Activated CD8-positive, alpha-beta memory T cell treated with anti-CD3 and anti-CD28 coated beads, Interleukin-2, amount 50 U/mL, for 48 hours (primary cell): ENCODE measurements at places on chromosomes 1 and 21.

DNA sequence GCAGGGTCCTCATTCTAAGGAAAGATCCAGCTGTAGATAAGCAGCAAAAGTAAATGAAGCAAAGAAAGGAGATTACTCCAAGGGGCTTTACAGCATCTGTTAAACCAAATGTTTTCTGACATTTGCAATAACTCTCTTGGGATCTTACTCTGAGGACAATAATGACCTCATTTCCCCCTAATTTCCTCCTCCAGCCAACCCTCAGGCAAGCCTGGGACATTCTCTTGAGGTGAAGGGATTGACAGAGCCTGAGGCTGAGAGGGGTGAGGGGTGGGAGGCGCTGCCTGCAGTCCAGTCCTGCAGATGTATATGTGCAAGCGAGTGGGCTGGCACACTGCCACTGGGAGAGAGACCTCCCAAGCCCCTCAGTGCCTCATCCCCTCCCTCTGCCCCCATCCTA is 40.5 kb upstream of the NEK2 start:
- no peak for DNase-seq

DNA sequence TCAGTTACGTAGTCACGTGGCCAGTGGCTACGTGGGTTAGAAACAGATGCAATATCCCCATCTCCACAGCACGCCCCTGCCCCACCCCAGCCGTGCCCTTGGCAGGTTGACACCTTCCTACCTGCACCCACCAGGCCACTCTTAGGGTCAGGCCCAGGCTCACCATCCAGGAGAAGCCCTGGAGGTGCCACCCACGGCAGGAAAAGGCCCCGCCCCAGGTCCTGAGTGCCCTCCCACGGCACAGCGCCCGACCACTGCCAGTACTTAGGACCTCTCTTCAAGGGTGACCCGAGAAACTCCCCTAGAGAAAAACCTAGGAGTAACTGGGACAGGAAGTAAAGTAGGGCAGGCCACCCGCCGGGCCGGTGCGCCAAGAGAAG is 1.5 kb downstream of the C1orf35 start:
- DNase-seq = no peak

DNA sequence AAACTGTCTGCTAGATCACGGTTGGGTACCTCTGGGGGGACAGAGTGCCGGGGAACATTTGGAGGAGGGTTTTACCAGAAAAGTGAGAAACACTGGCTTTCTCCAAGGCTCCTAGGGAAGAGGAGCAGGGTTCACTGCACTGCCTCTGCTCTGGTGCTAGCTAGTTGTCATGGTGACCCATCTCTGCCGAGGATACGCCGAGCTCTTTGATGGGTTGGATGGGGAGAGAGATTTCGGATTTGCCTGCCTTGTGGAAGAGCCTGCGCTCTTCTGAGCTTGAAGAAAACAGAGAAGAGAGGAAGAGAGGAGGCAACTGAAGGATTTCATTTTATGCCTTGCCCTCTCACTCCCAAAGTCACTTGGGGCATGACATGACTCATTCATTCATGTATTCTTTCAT is 92.1 kb downstream of the NAV1 start:
- DNase-seq = no peak

DNA sequence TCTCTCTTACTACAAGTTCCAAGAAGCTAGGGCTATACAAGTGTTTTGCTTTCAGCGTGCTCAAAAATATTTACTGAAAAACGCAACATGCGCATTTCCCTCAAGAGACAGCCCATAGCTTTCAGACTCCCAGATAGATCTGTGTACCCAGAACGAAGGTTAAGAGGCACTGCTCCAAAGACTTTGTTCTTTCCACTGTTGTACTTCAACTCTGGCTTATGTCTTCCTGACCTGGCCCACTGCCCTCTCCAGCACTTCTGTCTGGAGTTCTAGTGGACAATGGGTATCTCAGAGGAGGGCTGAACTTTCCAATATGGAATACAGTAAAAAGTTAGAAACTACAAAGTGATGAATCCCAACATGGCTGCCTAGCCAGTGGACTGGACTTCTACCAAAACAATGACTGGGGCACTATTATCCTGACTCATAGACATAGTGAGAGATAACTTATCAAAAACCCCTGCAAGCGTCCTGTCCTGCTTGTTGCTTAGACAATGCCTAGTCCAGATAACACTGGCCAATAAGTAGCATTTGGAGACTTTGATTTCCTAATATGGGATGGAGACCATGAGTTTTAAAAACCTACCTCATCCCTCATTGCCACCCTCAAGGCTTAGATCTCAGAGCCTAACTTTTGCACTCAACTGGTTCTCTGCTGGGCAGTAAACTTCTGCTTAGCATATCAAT is 8.8 kb upstream of the ADAR start:
- DNase-seq = no peak

DNA sequence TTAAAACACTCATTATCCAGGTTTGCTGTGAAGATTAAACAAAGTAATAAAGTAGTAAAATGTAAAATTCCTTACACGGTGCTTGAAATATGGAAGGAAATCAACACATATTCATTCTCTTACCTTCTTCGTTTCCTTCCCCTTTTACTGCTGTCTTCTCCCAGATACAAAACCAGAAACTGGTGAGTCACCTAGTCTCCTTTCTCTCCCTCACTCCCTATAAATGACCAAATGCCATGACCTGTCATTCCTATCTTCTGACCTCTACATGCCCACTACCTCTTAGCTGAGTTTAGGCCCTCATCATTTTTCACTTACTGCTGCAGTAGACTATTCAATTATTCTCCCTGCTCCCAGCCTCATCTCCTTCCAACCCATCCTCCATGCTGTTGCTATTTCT is 4.3 kb upstream of the NR1I3 start:
- DNase-seq = no peak

- DNase-seq = no peak
These were observed 50.1 kb downstream of the AKT3 start for GRCh38 chr1:243799908-243800307.

DNA sequence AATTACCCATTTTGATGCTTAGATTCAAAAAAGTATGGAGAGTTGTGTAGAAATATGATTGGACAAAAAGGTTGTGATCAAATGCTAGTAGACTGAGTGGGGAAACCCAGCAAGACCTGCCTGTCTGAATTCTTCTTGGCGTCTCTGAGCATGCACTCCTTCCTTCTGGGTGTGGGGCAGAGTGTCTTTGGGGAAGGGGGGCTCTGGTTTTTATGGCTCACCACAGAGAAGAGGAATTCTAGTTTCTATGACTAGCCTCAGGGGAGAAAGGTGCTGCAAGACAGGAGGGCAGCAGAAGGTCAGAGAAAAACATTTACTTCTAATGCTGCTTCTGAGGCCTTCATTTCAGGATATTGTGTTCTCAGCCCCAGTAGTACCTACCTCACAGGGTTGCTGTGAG is 33.9 kb upstream of the PIGC start:
- DNase-seq = no peak

DNA sequence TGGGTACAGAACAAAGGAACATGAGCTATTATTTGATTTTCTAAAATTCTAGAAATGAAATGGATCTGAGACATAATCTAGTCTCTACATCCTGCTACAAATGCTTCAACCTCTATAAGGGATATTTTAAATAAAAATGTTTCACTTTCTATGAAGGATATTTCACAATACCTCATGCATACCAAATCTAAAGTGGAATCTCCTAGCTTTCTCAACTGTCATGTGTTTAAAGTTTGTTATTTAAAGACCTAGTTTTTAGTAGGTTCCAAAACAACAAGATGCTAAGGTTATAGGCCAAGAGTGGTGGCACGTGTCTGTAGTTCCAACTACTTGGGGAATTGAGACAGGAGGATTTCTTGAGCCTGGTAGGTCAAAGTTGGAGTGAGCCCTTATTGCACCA is 47.6 kb downstream of the KDM5B start:
- no peak for DNase-seq

DNA sequence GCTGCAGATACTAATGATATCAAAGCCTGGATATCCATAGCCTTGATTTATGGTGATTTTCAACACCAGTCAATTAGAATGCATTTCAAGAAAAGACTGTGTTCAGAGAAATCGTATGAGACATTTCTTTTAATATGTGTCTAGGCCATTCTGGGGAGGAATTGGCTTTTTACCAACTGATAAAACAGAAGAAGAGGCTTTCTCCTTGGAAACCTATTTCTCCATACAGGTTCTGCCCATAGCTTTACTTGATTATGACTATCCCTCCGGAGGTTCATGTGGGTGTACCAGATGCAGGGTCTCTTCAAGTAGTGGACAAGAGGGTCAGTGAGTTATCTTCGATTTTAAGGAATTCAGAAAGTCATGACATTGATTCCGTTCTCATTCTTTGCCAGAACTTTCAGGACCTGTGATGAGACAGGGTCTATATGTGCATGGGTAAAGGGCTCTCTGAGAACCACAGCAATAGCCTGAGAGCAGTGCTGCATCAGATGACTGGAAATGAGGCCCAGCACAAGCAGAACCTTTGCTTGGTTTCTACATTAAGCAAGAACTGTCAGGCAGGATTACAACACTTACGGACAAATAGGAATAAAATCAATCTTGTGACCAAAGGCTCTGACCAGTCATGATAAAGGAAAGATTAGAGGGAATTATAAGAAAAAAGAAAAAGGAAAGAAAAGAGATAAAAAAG is 263.7 kb upstream of the SGIP1 start:
- no peak for DNase-seq

DNA sequence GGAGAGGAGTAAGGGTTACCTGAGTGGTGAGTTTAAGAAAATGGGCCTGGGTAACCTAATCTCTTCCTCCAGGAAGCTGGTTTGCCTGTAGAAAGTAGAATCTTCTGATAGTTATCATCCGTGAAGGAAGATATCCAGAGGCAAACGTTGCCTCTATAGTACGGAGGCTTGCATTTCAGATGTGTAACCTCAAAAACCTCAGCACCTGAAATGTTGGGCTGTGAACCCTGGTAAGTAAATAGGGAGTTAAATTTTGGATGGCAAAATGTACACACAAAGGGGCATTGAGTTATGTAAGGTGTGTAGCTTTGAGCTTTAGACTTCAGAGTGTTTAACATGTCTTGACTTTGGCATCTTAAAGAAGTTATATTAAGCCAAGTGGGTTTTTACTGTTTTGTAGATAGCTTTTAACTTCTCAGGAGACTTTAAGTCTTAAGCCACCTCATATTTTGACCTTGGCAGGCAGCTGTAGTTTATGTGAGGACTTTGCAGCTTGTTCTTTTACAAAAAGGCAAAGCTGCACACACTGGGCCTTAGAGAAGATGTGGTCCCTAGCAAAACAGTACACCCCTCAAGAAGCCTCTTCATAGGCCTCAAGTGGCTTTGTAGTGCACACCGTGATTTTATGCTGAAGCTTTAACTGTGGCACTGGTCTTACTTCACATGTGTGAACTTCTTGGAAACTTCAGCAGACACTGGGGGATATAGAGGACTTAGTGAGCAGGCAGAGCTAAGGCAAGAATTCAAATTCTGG is 83.4 kb downstream of the SNRPE start:
- no peak for DNase-seq
